ENCODE measurements at places on chromosomes 12 and 14.

- no peak for DNase-seq
Observed at GRCh38 chr14:79167957-79168356, 997.8 kb downstream of the NRXN3 start.

- peak; percentile 63 for DNase-seq
Observed at GRCh38 chr14:21557084-21557901, 22.6 kb downstream of the OR10G3 start.

DNA sequence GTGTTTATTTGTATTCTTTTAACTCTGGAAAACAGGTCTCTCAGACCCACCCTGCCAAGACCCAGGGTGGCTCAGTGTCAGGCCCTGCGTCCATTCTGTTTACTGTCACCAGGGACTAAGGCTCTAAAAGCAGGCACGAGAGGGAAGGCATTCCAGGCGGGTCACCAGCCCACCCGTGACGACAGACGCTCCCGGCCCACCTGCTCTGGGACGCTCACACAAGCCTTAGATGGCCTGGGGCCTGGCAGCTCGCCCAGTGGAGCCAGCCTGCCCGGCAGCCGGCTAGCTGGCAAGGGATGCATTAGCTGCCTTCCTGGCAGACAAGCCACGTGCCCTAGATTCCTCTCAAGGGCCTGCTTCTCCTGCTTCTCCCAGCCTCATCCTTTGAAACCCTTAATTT is 9.2 kb upstream of the NUAK1 start:
- peak; percentile 93 for DNase-seq

DNA sequence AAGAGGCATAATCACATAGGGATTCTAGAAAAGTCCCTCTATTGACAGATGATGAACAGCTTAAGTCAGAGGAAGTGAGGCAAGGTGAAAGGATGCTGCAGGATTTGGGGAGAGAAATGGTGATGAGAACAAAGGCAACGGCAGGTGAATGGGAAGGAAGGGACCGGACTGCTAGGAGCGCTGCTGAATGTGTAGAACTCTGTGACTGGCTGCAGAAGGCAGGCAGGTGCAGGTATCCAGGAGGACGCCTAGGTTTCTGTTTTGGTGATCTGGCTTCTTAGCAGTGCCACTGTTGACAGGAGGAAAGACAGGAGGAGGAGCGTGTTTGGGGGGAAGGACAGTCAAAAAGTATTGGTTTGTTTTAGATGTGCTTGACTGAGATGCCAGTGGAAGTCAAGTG is 58.4 kb upstream of the TTC7B start:
- no peak for DNase-seq

- no peak for DNase-seq
Observed at GRCh38 chr14:37579274-37579673, 15.8 kb downstream of the FOXA1 start.

DNA sequence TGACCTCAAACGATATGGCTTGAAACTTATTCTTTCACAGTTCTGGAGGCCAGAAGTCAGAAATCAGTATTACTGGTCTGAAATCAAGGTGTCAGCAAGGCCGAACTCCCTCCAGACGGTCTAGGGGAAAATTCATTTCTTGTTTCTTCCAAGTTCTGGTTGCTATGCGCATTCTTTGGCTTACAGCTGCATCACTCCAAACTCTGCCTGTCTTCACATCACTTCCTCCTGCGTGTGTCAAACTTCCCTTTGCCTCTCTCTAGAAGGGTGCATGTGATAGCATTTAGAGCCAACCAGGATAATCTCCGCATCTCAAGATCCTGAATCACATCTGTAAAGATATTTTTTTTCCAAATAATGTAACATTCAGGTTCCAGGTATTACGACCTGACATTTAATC is 62.8 kb downstream of the DENND5B start:
- DNase-seq = no peak

DNA sequence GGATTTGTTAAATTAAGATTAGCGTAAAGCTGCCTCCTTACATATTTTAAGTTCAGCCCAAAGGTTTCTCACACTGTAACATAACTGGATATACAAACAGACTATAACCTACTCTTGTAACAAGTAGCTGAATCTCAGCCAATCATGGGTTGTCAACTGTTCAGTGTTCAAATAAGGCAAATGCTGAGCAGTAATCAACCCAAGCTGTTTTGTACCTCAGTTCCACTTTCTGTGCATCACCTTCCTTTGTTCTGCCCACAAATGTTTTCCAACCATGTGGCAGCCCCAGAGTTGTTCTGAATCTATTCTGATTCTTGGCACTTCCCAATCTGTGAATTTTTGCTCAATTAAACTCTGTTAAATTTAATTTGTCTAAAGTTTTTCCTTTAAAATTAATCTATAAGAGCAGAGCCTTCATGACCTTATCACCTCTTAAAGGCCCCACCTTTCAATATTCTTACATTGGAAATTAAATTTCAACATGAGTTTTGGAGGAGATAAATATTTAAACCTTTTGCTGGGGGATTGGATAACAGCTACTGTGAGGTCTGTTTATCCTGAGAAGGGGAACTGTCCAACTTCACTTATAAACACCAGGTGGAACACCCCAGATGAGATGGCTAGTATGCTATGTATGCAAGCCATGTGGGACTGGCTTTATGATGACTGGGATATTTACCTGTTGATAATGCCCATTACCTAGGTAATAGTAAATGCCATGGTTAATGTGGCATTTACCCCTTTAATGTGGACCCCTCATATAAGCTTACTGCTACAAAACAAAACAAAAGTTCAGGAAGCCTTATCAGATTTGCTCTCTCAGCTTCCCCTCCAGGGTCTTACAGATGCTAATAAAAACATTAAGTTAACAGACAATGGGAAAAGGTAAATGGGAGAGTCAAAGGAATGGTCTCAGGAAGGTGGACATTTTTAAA is 42.2 kb upstream of the ARID2 start:
- no peak for DNase-seq

DNA sequence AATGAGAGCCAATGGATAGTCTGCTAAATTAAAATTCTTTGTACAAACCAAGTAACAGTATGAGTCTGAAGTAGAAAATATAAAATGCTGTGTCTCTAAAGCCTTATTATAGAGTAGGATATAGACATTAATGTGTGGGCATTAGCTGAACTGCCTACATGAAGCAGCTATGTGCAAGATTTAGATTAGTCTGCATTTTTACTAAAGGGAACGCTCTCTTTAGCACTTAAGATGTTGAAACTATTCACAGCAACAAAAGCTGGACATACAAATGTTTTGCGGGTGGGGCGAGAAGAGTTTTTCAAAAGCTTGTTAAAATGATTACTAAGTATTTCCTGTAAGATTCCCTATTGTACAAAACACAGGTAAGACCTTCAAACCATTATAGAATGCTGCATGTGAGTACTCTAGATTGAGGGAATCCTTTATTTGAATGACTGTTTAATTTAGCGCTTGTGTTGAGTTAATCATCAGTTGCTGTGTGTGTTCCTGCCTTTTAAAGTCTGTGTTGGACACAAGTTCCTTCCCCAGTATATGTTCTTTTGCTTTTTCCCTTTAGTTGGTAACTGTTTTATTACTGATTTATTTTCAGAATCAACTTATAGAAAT is 87.1 kb downstream of the RAD52 start:
- DNase-seq = no peak

DNA sequence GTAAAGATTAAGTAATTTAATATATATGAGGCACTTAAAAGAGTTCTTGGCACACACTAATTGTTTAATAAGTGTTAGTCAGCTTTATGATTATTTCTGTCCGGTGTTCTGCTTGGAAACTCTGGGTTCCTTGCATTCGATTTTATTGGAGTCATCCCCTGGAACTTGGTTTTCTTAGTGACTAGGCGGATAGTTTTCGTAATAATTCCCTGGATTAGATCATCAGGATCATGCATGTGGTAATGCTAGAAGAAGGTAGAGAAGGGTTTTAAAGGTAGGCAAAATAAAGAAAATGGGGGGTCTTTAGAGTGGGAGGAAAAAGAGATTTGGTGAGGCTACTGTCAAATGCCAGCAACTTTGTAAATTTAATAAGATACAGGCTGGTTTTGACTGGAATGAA is 88.4 kb downstream of the MYF5 start:
- DNase-seq = no peak

GRCh38 chr14:62066304-62066703 is 304.1 kb downstream of the SNAPC1 start:
- DNase-seq = no peak

GRCh38 chr12:10098791-10099190 is at the start of gene CLEC1A:
CLEC1A (minus strand) TSS chr12:10098985; CDS start chr12:10098922, 63 bp downstream.
- DNase-seq = no peak

DNA sequence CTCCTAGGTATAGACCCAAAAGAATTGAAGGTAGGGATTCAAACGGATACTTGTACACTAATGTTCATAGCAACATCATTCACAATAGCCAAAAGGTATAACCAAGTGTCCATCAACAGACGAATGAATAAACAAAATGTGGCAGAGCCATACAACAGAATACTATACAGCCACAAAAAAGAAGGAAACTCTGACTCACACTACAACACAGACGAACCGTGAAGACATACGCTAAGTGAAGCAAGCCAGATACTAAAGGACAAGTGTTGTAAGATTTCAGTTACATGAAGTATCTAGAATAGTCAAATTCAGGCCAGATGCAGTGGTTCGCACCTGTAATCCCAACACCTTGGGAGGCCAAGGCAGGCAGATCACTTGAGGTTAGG is 19.1 kb downstream of the CAMKK2 start:
- no peak for DNase-seq

- no peak for DNase-seq
Observed at GRCh38 chr12:27330846-27331245, 1.8 kb upstream of the BMAL2 start.

- DNase-seq = no peak
Observed at GRCh38 chr14:59510966-59511365, 26.6 kb downstream of the JKAMP start.

DNA sequence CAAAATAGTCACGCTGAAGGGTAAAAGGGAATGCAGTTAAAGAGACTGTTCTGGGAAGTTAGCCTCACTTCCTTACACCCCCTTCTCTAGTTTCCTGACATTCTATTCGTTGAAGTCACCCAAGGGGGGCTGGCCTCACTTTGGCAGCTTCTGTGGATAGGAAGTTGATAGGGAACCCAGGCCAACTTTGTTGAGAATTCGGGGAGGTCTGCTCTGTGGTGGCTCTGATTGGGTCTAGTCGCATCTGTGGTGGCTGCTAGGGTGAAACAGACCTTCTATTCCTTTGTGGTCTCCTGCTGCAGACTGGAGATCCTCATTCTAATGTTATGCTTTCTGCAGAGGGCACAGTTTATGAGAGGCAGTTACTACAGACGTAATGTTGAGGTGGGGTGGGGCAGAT is 28.8 kb upstream of the GZMB start:
- DNase-seq = no peak

GRCh38 chr14:78197051-78197450 is 26.9 kb downstream of the NRXN3 start:
- no peak for DNase-seq

DNA sequence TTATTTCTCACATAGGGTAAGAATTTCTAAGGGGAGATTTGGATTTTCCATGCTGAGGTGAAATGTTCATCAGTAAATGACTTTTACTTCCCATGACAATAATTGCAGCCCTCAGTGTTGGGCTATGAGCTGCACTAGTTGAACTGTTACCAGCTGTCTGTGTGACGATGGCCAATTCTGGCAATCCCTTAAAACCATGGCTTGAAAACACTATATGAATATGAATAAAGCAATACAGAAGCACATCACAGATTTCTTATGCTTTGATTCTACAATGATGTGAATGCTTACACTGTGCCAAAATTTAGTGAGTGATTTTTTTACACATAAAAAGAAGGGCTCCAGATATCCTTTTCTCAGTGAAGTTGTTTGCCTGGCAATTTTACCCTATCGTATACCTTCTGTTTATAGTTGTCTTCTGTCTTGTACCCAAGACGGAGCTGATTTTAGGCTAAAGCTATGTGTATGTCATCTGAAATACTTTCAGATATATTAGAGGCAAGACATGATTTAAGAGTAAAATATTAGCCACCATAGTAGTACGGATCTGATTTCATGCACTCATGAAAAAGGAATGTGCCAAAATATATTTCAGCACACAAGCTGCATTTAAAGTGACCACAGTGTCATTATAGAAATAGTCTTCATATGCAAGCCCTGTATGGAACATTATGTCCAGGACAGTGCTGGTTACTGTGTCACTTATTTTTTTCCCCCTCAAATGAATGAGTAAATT is 52.0 kb downstream of the SLC38A4 start:
- DNase-seq = no peak

- DNase-seq = no peak
Observed at GRCh38 chr12:68904351-68904962, 28.5 kb downstream of the CPM start.

DNA sequence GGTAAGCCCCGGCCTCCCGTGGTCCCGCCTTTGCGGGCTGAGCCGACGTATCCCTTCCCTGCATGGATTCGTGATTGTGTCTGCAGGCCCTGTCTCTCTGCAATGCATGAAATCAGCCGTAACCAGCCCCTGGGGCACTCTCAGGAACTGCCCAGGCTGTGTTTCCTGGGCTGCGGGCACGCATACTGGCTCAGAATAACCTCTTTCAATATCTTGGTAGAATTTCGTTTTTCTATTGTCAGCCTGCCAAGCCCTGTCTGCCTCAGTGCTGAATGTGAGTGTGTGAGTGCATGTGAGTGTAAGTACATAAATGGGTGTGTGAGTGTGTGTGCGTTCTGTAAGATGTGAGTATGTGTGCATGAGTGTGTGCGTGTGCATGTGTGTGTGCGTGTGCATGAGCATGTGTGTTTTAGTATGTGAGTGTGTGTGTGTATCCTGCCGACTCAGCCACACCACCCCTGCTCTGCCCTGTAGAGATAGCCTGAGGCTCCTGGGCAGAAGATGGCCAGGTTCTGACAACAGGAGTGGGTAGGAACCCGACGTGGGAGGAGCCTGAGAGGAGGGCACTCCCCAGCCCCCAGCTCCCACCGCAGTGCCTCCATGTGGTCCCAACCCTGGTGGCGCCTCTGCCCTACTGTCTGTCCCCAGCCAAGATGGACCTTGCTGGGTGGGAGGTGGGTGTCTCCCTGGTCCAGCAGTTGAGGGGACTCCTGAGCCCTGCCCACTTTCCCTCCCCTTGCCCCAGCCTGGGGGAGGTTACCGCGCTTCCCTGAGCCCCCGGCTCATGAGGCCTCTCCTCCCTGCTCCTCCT is 268.8 kb downstream of the ADGRD1 start:
- DNase-seq = no peak

DNA sequence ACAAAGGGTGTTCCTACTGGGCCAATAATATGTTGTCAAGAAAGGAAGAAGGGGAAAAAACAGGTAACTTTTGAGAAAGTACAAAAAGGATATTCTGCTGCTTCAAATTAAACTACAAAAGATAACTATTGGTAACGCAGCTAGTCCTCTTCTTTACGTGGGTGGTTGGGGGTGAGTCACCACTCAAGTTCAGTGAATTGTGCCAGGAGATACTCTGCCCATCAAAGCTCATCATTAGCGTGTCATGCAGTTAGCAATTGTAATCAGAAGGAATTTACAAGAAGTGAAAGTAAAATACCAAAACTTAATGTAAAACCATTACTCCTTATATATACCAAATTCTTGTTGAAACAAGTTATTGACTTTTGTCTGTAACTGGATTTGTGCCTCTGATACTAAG is 342.0 kb downstream of the NPAS3 start:
- DNase-seq = no peak

- DNase-seq = no peak
Observed at GRCh38 chr12:110885152-110885840, 35.1 kb downstream of the MYL2 start.
